Suppressor macrophage treated with lipopolysaccharide for 1 hour (primary cell): ENCODE measurements at places on chromosomes 1 and 21.
A peak's percentile ranks its signal among the peaks of the same experiment; 100 is the strongest.

- no peak for DNase-seq
Measured at GRCh38 chr1:22418312-22418711, 33.3 kb upstream of the ZBTB40 start.

DNA sequence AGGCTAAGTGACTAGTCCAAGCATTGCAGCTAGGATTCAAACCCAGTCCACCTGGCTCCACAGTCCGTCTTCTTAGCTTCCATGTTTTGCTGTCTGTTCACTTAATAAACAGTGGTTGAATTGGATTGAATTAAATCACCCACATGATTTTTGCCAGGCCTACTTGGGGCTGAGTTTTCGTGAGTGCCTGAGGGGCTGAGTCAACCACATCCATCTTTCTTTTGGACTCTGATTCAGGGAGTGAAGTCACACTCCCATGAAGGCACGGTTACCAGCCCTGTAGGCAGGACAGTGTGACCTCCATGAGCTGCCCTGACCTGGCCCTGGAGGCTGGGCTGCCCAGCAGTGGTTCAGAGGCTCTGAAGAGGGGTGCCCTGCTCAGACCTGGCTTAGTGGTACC lies 123.7 kb downstream of the ACTL8 start:
- no peak for DNase-seq

GRCh38 chr1:81155131-81155530 lies 645.6 kb upstream of the ADGRL2 start:
- no peak for DNase-seq

- no peak for DNase-seq
Measured at GRCh38 chr1:226870026-226870400, 403 bp upstream of the PSEN2 start.

DNA sequence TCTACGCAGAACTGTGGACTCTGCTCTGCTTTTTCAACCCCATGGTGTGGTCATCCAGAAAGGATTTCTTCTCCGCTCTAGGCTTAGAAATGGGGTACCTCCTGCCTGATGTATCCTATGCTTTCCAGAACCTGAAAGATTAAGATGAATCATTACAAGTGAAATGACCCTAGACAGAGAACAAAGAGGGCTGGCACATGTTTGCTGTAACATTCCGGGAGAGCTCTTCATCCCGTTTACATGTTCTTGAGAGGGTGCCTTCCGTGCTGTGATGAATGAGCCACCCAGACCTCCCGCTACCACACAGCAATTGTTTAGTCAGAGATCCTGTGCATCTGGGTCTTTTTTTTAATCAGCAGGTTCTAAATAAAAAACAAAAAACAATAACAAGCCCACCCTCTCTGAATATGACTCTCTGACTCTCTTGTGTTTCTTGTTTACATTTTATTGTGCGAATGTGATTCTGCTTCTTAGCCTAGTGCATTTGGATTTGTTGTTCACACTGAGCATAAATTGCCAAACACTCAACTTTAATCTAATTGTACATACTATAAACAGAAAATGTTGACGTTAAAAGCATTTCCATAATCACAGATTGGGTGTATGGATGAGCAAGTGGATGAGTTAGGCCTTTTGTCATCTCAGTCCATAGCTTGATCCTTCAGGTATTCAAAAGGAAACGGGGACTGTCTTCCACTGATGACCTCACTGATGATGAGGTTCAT lies 87.1 kb downstream of the GPR88 start:
- no peak for DNase-seq

DNA sequence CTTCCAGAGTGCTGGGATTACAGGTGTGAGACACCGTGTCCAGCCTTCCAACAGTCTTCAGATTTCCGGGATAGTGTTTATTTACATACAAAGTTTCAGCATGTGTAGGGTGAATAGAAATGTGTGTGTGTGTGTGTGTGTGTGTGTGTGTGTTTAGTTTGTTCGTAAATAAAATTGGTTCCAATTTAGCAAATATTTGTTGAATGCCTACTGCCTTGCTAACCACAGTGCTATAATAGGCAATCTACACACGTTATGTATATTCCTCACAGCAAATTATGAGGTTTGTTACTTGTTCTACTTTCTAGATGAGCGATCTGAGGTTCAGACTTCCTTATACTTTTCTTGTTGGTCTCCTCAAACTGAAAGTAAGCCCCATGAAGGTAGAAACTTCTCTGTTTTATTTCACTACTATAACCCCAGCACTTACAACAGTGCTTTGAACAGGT lies 32.8 kb upstream of the EPS15 start:
- DNase-seq: peak; percentile 32

DNA sequence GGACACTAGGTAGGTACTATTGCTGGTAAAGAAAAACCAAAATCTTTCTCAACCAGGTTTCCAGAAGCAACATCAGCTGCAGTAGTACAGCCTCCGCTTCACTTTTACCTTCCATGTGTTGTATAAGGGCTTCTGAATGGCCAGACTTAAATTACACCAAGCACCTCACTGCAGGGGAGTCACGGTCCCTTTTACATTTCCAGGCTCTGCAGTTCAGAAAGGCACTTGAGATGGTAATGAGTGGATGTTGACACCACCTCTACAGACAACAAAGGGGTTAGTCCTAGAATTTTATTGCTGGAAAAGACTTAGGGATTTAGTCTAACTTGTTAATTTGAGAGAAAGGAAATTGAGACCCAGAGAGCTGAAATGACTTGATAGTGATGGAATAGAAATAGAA lies 12.0 kb upstream of the DUSP12 start:
- DNase-seq: no peak

DNA sequence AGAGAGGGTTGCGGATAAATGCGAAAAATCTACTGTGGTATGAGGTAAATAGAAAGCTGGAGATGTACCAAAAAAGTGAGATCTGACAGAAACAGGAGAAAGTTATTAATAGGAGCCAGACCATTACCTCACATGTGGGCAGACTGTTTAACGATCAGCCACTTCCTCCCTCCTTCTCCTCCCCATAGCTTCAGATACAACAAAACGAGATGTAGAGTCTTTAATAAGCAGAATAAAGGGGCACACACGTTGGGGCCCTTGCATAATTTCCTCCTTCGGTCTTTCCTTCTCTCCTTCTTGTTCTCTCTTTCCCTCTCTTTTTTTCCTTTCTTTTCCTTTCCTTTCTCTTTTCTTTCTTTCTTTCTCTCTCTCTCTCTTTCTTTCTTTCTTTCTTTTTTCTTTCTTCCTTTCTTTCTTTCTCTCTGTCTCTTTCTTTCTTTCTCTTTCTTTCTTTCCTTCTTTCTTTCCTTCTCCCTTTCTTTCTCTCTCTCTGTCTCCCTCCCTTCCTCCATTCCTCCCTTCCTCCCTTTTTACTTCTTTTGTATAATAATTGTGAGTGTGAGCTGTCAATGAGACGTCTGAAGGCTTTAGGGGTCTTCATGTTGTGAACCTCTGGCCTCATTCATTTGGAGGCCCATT lies 242.1 kb downstream of the GRIK1 start:
- DNase-seq: peak; percentile 22

DNA sequence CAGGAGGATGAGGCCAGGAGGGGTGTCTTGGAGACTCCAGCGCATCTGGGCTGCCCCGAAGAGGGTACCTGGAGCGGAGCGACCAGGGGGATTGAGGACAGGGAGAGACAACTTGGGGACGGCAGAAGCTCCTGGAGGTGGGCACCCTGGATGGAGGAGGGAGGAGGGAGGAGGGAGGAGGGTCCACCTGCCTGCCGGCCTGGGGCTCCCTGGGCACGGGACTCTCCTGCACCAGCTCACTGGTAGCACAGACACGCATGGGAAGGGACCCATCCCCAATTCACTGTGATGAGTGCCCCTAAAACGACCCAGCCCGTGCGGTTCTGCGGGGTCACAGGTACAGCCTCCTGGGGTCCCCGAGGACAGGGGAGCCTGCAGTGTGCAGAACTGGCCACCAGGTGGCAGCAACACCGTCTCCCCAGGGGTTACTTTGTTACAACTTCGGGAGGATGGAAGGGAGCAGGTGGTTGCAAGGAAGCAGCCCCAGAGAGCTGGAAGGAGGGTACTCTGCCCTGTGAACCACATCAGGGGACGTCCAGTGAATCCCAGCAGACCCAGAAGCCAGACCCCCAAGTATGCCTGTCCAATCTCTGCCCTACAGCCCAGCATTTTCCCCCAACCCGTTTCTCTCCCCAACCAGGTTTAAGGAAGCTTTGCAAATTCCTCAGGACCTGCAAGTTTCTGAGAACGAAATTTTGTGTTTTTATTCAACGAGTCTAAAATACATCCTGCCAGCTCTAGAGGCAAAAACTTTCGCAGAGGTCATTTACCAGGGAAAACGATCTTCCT lies 482.4 kb downstream of the NPHP4 start:
- peak; percentile 59 for DNase-seq

- DNase-seq: peak; percentile 82
Measured at GRCh38 chr1:205975387-205975998, 27.7 kb downstream of the RAB7B start.

- peak; percentile 2 for DNase-seq
Measured at GRCh38 chr1:210123924-210124589, 108.5 kb upstream of the SERTAD4 start.
